ENCODE measurements at places on chromosomes 5 and 9.

DNA sequence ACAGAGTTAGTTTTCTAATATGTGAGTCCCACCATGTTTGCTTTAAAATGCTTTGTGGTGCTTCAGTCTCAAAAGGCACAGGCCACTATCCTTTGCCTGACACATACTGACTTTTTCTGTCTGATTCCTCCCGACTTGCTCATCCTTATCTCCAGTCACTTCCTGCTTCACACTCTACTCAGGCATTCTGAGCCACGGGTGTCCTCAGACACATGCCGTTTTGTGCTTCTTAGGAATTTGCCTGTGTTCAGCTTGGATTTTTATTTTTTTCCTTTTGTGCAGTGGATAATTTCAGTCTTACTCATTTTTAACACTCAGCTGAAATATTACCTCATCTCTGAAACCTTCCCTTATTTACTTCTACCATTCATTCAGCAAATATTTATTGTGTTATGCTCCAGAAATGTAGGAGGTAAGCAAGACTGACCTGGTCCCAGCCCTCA is 54.1 kb downstream of the MAN2A1 start:
- peak; percentile 33 for DNase-seq

DNA sequence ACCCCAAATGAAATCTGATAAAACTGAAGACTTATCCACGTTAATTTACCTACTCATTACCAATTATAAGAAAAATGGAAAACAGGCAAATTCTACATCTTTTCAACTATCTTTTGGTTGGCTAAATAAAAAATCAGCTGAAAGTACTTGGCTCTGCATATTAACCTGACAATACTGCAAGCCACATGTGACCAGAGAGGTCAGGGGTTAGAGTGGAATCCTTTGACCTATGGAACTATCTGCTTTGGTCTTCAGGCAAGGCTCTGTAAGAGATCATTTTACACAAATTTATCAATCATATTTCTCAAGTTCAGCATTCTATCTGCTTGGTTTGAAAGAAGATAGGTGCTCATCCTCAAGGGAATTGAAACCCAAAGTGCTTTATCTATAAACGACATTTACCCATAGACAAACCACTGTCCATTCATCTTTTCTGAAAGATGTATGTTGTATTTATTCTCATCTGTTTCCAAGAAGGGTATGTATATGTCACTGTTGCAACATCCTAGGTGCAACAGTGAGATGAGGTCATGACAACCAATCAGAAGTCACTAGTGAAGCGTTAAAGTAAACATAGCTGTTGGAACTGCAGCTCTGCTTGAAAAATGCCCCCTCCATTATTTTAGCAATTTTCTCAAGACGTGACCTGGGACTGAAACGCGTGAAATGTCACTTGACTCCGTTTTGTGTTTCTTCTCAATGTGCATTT is 144.9 kb upstream of the POU5F2 start:
- no peak for DNase-seq

DNA sequence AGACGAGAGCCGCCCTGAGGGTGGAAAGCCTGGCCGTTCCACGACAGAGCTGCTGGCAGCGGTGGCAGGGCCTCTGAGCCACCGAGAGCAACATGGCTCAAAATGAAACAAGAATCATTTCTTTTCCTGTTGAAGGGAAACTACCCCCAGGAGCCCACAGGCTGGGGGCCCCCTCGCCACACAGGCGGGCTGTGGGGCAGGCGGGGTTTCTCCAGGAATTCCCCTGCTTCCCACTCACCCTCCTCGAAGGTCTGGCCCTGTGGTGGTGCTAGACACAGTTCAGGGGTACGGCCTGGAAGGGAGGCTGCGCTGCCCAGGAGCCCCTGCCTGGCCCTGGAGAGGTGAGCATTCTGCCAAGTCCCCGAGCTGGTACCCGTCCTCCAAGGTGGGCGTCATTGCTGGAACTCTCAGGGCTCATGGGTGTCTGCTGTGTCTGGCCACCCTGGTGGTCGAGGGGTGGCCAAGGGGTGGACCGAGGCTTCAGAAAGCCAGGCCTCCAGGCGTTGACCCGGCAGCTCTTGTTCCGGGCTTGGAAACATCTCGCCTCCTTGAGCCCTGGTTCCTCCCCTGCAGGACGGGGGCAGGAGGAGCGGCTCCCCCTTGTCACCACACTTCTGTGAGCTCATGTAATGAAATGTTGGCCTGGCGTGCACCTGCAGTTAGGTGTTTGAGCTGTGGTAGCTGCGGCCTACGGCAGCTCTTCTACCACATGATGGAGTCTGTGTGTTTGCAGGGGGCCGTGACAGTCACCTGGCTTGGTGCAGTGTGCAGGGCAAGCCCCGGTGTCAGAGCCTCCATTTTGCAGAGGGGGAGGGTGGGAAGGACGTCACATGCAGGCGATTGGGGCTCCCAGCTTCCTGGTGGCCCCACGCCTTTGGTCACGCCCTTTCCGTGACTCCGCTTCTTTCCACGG is 65.3 kb downstream of the RXRA start:
- DNase-seq, result no peak

DNA sequence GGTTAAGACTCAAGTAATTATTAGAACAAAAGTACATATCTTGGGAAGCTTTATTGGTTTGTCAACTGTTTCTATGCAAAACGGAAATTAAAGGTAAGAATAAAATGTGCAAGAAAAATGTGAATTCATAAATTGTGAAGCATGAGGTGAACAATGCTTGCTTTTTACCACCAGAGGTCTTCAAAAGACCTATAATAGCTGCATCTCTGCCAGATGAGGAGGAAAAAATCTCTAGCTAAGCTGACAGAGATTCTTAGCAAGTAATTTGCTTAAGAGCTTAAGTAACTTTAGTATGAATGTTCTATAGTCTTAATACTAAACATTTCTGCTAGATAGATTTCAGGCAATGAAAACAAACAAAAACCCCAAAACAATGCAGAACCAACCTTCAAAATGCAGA is 54.1 kb downstream of the MRPS30 start:
- no peak for DNase-seq

DNA sequence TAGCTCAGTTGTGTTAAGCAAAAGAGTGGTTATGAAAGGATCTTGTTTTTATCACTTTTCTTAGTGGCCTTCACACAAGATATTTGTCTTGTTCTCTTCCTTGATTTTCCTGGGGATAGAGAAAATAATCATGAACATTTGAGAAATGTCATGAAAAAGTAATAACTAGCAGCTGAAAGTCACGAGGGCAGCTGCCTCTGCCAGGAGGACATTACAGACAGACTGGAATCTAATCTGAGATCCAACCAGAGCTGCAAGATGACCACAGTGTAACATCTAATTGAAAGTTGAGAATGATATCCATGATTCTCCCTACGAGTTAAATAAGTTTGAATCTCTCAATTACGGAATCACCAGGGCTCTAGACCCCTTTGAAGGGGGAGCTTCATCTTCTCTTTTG is 274.9 kb downstream of the ARHGAP26 start:
- DNase-seq, result no peak

DNA sequence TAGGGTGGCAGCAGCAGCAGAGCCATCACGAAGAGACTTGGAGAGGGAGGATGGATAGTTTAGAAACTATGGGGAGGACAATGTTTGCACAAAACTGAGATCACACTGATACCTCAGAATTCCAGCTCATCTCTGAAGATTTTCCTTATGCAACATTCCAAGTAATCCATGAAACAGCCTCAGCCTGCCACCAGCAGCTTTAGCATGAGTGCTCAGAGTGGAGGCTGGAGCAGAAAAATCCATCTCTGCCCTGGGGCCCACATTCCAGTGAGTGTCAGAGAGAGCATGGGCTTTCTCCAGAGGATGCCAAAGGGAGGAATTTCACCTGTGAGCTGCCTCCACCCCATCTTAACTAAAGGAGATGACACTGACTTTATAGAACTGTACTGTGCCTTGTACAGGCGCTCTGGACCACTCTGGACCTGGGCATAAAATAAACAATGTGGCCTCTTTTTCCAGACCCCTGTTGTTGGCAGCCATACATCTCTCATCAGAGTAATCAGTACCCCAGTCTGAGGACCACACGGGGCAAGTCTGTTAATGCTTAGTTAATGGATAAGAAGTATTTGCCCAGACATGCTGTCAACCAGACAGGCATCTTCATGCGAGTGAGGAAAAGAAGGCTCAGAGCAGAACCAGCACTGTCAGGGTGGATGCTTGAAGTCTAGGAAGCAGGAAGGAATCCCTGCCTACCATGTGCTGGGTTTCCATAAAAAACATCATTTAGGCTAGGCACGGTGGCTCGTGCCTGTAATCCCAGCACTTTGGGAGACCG is 440.9 kb downstream of the ENC1 start:
- DNase-seq, result no peak

Measured in brain pericyte (primary cell).